ENCODE measurements at places on chromosomes 1 and 21. TPM values are rescaled to one million over a fixed set of nuclear protein-coding genes. Genes with fewer than 3 reads are reported as not detected.

Gene ZNF695
- total RNA-seq, result 1.8 TPM

Gene NDUFS5
- 309 TPM for total RNA-seq

Gene C8A
- not detected for total RNA-seq

Gene CNN3
- total RNA-seq, result 80.8 TPM

Gene CCDC185
- total RNA-seq, result not detected

Gene PROK1
- not detected for total RNA-seq

Gene KIF26B
- under 0.01 TPM for total RNA-seq

Gene MOV10
- total RNA-seq, result 47.9 TPM

Gene NPPA
- not detected for total RNA-seq

Gene LCE1A
- not detected for total RNA-seq

Gene TMCC2
- total RNA-seq, result 1.1 TPM

Gene PRAMEF17
- total RNA-seq, result not detected

Gene LRRC39
- 0.37 TPM for total RNA-seq

Gene CD1D
- total RNA-seq, result 0.39 TPM

Gene TNN
- total RNA-seq, result not detected

Gene S100A3
- 22.0 TPM for total RNA-seq

Gene LCE3E
- not detected for total RNA-seq

Gene IRF6
- not detected for total RNA-seq

Gene POLR3C
- 47.9 TPM for total RNA-seq

Gene TMEM51
- 1.5 TPM for total RNA-seq

Gene RXRG
- not detected for total RNA-seq

Gene FMO1
- not detected for total RNA-seq

Gene ADCY10
- under 0.01 TPM for total RNA-seq

Gene PTPN14
- 45.2 TPM for total RNA-seq

Gene KLF17
- 0.37 TPM for total RNA-seq

Gene DENND2C
- total RNA-seq, result 2.5 TPM

Gene PTPRU
- 20.1 TPM for total RNA-seq

Gene COL16A1
- total RNA-seq, result 58.5 TPM

Gene RORC
- not detected for total RNA-seq

Gene C8B
- total RNA-seq, result not detected

Gene SPRR2A
- total RNA-seq, result not detected

Gene CFAP107
- not detected for total RNA-seq

Gene LCE1B
- total RNA-seq, result not detected

Gene TRIM62
- 1.1 TPM for total RNA-seq

Gene LCE1D
- total RNA-seq, result not detected

Gene PEF1
- total RNA-seq, result 68.8 TPM

Gene FAM110D
- not detected for total RNA-seq

Gene TGFBR3
- 123 TPM for total RNA-seq

Gene RGS8
- not detected for total RNA-seq

Gene SCAF4
- total RNA-seq, result 12.5 TPM

Gene ZBTB8B
- under 0.01 TPM for total RNA-seq

Gene PYGO2
- 12.5 TPM for total RNA-seq

Gene GBP7
- total RNA-seq, result not detected
